ENCODE measurements at places on chromosomes 16 and 17. TPM values are rescaled to one million over a fixed set of nuclear protein-coding genes. Genes with fewer than 3 reads are reported as not detected.

The IL17C gene
- 5.1 TPM for total RNA-seq

DNA sequence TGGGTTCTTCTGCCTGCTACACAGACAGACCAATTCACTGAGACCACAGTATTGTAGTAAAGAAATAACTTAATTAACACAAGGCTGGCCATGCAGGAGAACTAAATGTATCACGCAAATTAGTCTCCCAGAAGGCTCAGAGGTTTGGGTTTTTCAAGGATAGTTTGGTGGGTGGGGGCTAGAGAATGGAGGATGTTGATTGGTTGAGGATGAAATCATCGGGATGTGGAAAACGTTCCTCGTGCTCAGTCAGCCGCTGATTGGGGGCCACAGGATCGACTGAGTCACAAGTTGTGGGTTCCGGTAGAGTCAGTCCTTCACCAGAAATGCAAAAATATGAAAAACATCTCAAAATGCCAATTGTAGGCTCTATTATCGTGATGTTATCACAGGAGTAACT, 18.7 kb downstream of the RHOT1 start:
- no peak for DNase-seq
- H3K36me3 ChIP-seq = no peaks in the 10 kb centered on the region
- no peaks in the 10 kb centered on the region for H3K27me3 ChIP-seq
- no peaks in the 10 kb centered on the region for H3K4me1 ChIP-seq

- H3K4me1 ChIP-seq = peaks cover 17% of the 10 kb centered on the region
- H3K27me3 ChIP-seq = no peaks in the 10 kb centered on the region
- H3K27ac ChIP-seq = peak overlapping the region; percentile 91
- no peaks in the 10 kb centered on the region for H3K36me3 ChIP-seq
- DNase-seq = no peak
Observed at GRCh38 chr17:8698162-8698971, 46.3 kb downstream of the CCDC42 start.

The ITGAD gene
- not detected for total RNA-seq

GRCh38 chr16:81796035-81796434, 16.9 kb downstream of the PLCG2 start:
- no peaks in the 10 kb centered on the region for H3K36me3 ChIP-seq
- peaks cover 4% of the 10 kb centered on the region for H3K4me1 ChIP-seq
- H3K4me3 ChIP-seq = no peak overlapping the region
- no peak for DNase-seq
- no peaks in the 10 kb centered on the region for H3K27me3 ChIP-seq
- no peak overlapping the region for H3K27ac ChIP-seq

DNA sequence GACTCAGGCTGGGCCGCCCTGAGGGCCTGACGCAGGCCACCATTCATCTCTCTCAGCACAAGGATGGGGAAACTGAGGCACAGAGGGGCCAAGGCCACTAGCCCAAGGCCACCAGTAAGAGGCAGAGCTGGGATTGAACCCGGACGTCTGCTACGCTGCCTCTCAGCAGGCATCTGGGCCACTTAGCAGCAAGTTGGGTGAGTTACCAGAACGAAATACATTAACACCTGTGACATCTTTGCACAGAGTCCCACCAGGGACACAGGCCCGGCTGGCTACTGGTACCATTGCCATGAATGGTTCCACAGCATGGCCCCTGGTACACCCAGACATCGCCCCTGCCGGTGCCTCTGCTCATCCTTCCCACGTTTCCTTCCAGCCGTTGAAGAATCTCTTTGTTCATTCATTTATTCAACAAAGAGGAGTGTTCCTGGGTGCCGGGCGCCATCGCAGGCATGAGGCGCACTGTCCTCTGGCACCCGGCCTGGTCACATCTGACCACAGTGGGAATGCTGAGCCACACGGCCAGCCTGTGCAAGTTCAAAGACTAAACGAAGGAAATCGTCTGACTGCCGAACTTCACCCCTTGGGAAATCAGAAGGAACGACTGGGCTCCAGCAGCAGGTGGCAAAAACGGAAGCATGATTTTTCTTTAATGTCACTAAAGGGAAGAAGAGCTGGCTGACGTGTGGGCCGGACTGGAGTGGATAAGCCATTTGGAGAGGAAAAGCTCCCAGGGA, 7.4 kb upstream of the ZNF469 start:
- H3K4me1 ChIP-seq = no peaks in the 10 kb centered on the region
- no peak for DNase-seq
- no peak overlapping the region for H3K27ac ChIP-seq
- H3K4me3 ChIP-seq = no peak overlapping the region

- H3K4me1 ChIP-seq = no peaks in the 10 kb centered on the region
- no peak overlapping the region for H3K27ac ChIP-seq
- no peaks in the 10 kb centered on the region for H3K36me3 ChIP-seq
- DNase-seq = no peak
- H3K4me3 ChIP-seq = no peak overlapping the region
Observed at GRCh38 chr16:14377326-14377725, 252.7 kb downstream of the PARN start.

DNA sequence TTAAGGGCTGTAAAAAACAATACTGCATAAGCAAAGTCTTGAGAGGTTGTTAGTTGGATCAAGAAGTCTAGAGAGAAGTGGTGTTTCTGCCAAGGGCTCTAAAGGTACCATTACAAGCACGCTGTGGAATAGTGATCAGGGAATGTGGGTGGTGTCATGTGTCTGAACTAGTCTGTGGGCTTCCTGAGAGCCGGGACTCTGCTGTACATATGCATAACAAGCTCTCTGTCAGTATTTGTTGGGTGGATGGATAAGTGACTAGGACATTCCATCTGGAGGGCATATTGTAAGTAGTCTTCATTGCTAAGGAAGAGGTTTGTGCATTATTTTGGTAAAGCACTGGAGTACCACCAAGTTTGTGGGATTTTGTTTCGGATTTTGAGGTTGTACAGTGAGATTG, 209.5 kb downstream of the LGALS9B start:
- no peak overlapping the region for H3K4me3 ChIP-seq
- peaks cover 12% of the 10 kb centered on the region for H3K4me1 ChIP-seq
- no peak for DNase-seq
- no peak overlapping the region for H3K27ac ChIP-seq
- H3K36me3 ChIP-seq = peaks cover 14% of the 10 kb centered on the region

GRCh38 chr17:42260318-42260717, 15.9 kb downstream of the STAT5B start:
- no peak overlapping the region for H3K4me3 ChIP-seq
- no peaks in the 10 kb centered on the region for H3K4me1 ChIP-seq
- no peaks in the 10 kb centered on the region for H3K36me3 ChIP-seq
- no peak overlapping the region for H3K27ac ChIP-seq

DNA sequence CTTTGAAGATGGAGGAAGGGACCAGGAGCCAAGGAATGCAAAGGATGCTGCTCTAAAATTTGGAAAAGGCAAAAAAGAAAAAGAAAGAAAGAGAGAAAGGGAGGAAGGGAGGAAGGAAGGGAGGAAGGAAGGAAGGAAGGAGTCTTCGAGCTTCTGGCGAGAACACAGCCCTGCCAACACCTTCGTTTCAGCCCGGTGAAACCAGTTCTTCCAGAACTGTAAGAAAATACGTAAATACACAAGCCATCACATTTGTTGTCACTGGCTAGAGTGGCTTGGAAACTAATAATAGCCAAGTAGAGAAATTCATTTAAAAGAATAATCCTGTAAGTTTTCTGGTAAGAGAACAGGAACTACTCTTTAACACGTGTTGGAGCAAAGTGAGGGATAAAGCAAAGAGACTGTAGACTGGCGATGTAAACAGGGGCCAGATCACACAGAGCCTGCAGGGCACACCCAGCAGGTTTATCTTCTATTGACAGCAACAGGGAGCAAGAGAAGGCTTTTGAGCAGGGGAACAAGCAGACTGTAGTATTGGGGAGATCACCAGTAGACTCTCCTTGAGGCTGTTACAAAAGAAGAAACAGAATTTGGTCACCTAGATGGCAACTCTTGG, 188.7 kb upstream of the MPHOSPH6 start:
- no peak for DNase-seq
- H3K27me3 ChIP-seq = no peaks in the 10 kb centered on the region
- H3K36me3 ChIP-seq = no peaks in the 10 kb centered on the region
- H3K4me1 ChIP-seq = no peaks in the 10 kb centered on the region

The IGF2BP1 gene
- 249 TPM for total RNA-seq

DNA sequence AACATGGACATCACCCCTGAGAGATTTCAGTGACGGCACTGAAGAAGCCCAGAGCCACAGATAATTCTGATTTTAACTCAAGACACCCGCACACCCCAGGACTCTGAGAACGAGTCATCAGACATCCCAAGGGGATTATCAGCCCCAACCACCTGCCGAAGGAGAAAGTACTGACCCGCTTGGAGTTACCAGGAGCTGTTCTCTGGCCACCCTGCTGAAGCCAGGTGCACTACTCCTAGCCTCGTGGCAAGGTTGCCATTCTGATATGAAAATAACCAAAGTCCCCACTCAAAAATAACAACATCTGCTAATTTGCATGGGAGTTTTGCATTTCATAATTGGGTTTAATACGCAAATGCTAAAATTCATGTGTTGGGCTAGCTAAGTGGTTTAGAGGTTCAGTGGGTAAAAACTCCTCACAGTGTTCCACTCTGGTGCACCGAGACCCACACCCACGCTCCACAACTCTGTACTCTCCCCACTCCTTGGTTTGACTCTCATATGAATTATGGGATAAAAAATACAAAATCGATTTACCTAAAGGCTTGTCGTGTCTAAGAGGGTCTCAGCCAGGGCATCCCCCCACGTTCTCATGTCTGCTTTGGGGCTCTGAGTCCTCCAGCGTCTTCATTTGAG, 143.0 kb upstream of the NOL11 start:
- H3K36me3 ChIP-seq = no peaks in the 10 kb centered on the region
- peak overlapping the region; percentile 33 for H3K27ac ChIP-seq
- no peaks in the 10 kb centered on the region for H3K27me3 ChIP-seq
- H3K4me1 ChIP-seq = peaks cover 10% of the 10 kb centered on the region

- H3K36me3 ChIP-seq = no peaks in the 10 kb centered on the region
- H3K4me1 ChIP-seq = peaks cover 27% of the 10 kb centered on the region
- peaks cover 82% of the 10 kb centered on the region for H3K27me3 ChIP-seq
- H3K4me3 ChIP-seq = peak overlapping the region; percentile 89
Observed at GRCh38 chr17:56594320-56595107, 1.0 kb downstream of the NOG start.

GRCh38 chr17:32518646-32519227, 31.9 kb downstream of the CDK5R1 start:
- H3K4me1 ChIP-seq = peaks cover 67% of the 10 kb centered on the region
- H3K36me3 ChIP-seq = no peaks in the 10 kb centered on the region
- no peaks in the 10 kb centered on the region for H3K27me3 ChIP-seq
- DNase-seq = peak; percentile 66
- peak overlapping the region; percentile 86 for H3K27ac ChIP-seq

GRCh38 chr16:87829622-87829980, 39.7 kb downstream of the SLC7A5 start:
- peak overlapping the region; percentile 83 for H3K27ac ChIP-seq
- H3K4me1 ChIP-seq = peaks cover 34% of the 10 kb centered on the region
- H3K27me3 ChIP-seq = no peaks in the 10 kb centered on the region
- peaks cover 14% of the 10 kb centered on the region for H3K36me3 ChIP-seq

DNA sequence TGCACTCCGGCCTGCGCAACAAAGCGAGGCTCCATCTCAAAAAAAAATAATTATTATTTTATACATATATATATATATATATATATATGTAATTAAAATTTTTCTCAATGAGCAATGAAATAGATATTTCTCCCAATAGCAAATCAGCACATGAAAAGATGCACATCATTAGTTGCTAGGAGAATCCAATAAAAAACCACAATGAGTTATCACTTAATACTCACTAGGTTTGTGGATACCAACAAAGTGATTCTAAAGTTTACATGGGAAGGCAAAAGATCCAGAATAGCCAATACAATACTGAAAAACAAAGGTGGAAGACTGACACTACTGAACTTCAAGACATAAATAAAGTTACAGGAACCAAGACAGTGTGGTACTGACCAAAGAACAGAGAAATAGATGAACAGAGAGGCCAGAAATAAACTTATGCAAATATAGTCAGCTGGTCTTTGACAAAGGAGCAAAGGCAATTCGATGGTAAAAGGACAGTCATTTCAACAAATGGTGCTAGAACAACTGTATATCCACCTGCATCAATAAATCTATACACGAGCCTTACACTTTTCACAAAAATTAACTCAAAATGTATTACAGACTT, 13.6 kb downstream of the SMG6 start:
- H3K27me3 ChIP-seq = no peaks in the 10 kb centered on the region
- no peak overlapping the region for H3K4me3 ChIP-seq
- no peaks in the 10 kb centered on the region for H3K4me1 ChIP-seq
- H3K36me3 ChIP-seq = peaks cover 28% of the 10 kb centered on the region
- no peak for DNase-seq
- H3K27ac ChIP-seq = no peak overlapping the region

The HMOX2 gene
- 33.0 TPM for total RNA-seq

The ATXN7L3 gene
- total RNA-seq = 79.3 TPM

DNA sequence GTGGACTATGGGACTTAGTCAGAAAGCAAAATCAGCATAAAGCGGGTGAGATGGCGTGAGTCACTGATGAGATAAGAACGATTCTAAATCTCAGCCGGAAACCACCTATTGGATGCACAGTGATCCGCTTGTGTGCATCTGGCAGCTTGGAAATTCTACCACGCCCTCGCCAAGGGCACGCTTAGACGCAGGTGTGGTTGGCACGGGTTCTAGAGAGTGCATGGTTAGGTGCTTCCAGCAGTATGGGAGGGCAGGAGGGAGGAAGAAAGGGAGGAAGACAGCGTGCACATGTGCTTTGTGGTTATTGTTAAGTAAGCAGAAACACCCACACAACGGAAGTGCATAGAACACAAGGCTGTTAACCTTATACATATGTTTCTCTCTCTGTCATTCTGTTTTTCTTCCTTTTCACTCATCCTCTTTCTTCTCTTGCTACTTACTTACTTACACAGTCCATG, 374.0 kb upstream of the ASIC2 start:
- no peak overlapping the region for H3K27ac ChIP-seq
- no peak overlapping the region for H3K4me3 ChIP-seq
- H3K27me3 ChIP-seq = no peaks in the 10 kb centered on the region
- DNase-seq = no peak
- no peaks in the 10 kb centered on the region for H3K4me1 ChIP-seq
- H3K36me3 ChIP-seq = no peaks in the 10 kb centered on the region

- no peaks in the 10 kb centered on the region for H3K27me3 ChIP-seq
- H3K36me3 ChIP-seq = no peaks in the 10 kb centered on the region
- no peaks in the 10 kb centered on the region for H3K4me1 ChIP-seq
- H3K4me3 ChIP-seq = no peak overlapping the region
Observed at GRCh38 chr17:70855401-70856054, 686.2 kb downstream of the KCNJ2 start.

- no peaks in the 10 kb centered on the region for H3K36me3 ChIP-seq
- H3K4me3 ChIP-seq = no peak overlapping the region
- DNase-seq = no peak
Observed at GRCh38 chr16:88928405-88929090, 48.5 kb downstream of the CBFA2T3 start.

- H3K36me3 ChIP-seq = no peaks in the 10 kb centered on the region
- no peak overlapping the region for H3K27ac ChIP-seq
- no peaks in the 10 kb centered on the region for H3K27me3 ChIP-seq
- no peaks in the 10 kb centered on the region for H3K4me1 ChIP-seq
- no peak for DNase-seq
Observed at GRCh38 chr17:34205401-34205800, 49.7 kb upstream of the CCL2 start.

GRCh38 chr16:10846213-10846998, 27.8 kb upstream of the TVP23A start:
- H3K4me1 ChIP-seq = no peaks in the 10 kb centered on the region
- no peak overlapping the region for H3K27ac ChIP-seq
- no peak for DNase-seq
- no peaks in the 10 kb centered on the region for H3K36me3 ChIP-seq
- H3K27me3 ChIP-seq = no peaks in the 10 kb centered on the region

The CRHR1 gene
- total RNA-seq = 0.76 TPM

GRCh38 chr17:49748791-49749190, 15.1 kb downstream of the FAM117A start:
- DNase-seq = no peak
- no peaks in the 10 kb centered on the region for H3K36me3 ChIP-seq
- no peak overlapping the region for H3K27ac ChIP-seq
- H3K4me3 ChIP-seq = no peak overlapping the region
- no peaks in the 10 kb centered on the region for H3K27me3 ChIP-seq
